Activated T-cell treated with anti-CD3 and anti-CD28 coated beads for 1 hour (primary cell): ENCODE measurements at places on chromosomes 1 and 21.

GRCh38 chr1:6762060-6762459 is 23.2 kb upstream of the CAMTA1 start:
- no peak for DNase-seq

DNA sequence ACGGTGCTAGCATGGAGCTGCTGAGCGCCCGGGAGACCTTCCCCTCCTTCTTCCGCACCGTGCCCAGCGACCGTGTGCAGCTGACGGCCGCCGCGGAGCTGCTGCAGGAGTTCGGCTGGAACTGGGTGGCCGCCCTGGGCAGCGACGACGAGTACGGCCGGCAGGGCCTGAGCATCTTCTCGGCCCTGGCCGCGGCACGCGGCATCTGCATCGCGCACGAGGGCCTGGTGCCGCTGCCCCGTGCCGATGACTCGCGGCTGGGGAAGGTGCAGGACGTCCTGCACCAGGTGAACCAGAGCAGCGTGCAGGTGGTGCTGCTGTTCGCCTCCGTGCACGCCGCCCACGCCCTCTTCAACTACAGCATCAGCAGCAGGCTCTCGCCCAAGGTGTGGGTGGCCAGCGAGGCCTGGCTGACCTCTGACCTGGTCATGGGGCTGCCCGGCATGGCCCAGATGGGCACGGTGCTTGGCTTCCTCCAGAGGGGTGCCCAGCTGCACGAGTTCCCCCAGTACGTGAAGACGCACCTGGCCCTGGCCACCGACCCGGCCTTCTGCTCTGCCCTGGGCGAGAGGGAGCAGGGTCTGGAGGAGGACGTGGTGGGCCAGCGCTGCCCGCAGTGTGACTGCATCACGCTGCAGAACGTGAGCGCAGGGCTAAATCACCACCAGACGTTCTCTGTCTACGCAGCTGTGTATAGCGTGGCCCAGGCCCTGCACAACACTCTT is 1.1 kb downstream of the TAS1R3 start:
- DNase-seq: no peak

- no peak for DNase-seq
Observed at GRCh38 chr1:242212401-242212800, 213.5 kb upstream of the MAP1LC3C start.

GRCh38 chr1:205356440-205357139 is at the start of gene KLHDC8A:
Gene KLHDC8A (minus strand): TSS chr1:205356922. CDS start chr1:205343604, 13,318 bp downstream.
- DNase-seq: no peak

- DNase-seq: peak; percentile 63
Observed at GRCh38 chr1:17419626-17420328, 19.7 kb downstream of the RCC2 start.
